ENCODE measurements at places on chromosomes 2 and 18.

GRCh38 chr2:147442816-147443215 lies 402.0 kb upstream of the ACVR2A start:
- DNase-seq: no peak

- no peak for DNase-seq
Measured at GRCh38 chr2:140770645-140771044, 1360.2 kb downstream of the LRP1B start.

- DNase-seq: no peak
Measured at GRCh38 chr2:56981554-56981953, 797.8 kb downstream of the CCDC85A start.

- no peak for DNase-seq
Measured at GRCh38 chr2:210288408-210288807, 26.6 kb downstream of the MYL1 start.

- no peak for DNase-seq
Measured at GRCh38 chr2:47063538-47063930, 91.6 kb downstream of the STPG4 start.

- no peak for DNase-seq
Measured at GRCh38 chr18:58391932-58392323, 237.0 kb downstream of the ALPK2 start.

DNA sequence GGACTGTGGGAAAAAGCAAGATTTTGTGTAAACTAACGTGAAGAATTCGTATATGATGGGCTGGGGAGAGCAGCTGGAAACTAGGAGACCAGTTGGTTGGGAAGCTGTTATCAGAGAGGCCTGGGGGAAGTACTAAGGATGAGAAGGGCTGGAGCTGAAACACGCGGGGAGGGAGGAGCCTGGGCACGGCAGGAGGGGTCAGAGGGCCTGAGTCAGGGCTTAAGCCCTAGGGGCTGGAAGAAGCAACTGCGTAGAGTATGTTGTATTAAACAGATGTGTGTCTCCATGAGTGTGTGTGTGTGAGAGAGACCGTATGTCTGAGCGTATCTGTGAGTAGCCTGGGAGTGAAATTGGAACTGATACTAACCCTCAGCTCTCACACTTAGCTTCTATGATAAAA lies 8.4 kb downstream of the POMC start:
- DNase-seq: no peak

DNA sequence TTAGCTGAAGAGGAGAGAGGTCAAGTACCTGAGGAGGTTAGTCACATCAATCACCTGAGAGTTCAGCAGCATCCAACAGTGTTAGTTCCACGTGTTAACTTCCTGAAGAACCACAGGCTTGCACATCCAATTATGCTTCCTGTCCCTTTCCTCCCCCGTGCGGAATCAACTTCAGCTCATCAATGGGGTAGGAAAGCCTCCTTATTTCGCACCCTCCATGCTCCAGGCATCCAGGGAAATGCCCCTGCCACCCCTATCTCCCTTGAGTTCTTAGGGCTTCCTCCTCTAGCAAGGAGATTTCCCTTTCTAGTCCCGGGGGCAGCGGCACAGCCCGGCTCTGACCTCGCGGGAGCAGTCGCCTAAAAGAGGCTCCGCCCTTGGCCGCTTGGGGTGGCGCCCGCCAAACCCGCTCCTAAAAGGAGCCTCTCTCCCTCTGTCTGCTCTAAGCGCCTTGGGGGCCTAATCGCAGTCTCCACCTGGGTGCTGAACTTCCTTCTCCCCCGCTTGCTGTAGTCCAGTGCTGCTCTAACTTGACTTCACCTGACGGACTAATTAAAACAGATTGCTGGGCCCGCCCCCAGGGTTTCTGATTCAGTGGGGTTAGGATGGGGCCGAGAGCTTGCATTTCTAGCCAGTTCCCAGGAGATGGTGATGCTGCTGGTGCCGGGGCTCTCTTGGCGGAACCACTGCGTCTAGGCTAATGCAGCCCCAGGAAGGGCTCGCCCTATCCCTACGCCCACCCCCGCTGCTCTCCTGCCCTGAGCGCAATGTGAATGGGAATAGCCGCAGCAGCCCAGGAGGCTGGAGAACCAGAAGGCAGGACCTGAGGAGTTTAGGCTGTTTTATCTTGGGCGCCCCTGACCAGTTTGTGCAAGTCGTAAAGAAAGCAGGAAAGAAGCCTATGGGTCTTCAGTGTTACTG lies 3.4 kb upstream of the TET3 start:
- no peak for DNase-seq

DNA sequence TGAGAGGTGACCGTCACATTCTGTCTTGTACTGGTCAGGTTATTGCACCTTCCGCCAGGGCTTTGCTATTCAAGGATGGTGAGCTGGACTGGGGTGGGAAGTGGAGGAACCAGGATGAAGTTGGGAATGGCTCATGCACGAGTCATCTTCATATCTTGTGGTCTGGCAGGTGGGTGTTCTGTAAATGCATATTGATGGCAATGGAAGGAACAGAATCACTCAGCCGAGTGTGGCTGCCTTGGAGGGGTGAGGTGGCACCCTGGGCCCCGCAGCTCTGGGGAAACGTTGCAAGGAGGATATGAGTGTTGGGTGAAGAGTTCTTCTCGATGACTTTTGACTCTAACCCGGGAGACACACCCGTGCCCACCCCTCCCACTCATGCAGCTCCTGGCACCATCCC lies 1.2 kb downstream of the NEU2 start:
- no peak for DNase-seq

DNA sequence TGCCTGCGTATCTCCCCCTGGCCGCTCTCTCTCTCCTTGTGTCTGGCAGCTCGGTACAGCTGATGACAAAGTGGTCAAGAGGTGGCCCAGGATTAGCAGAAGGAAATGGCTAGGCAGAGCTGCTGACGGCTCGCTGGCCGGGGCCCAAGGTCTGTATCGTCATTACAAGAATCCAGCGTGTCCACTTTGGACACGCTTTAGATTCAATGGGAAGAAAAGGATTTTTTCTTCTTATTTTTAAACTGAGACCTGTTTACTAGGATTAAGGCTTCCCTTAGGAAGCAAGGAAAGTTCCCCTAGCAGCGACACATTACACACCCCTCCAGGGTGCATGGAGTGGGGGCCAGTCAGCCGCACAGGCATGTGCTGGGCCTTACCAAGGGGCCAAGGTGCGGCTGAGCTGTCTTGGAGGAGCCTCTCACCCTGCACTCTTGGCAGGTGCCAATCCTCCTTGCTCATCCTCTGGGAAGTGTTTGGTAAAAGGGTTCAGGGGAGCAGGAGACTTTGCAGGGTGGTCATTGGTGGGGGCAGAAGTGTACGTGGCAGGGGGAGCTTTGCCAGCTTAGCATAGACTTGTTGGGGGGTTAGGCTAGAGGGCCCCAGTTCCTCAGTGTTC lies 76.8 kb downstream of the POLR1A start:
- no peak for DNase-seq

- DNase-seq: no peak
Measured at GRCh38 chr2:219829667-219830352, 202.4 kb downstream of the SLC4A3 start.

GRCh38 chr2:121918231-121918630 lies 162.8 kb downstream of the TSN start:
- no peak for DNase-seq

- no peak for DNase-seq
Measured at GRCh38 chr2:217688494-217688893, 314.3 kb downstream of the TNS1 start.

Measured in stimulated activated CD4-positive, alpha-beta T cell treated with anti-CD3 and anti-CD28 coated beads, TNF-alpha, amount 100 ng/mL, for 4 hours (primary cell).